ENCODE measurements at places on chromosomes 3 and 15. TPM values are rescaled to one million over a fixed set of nuclear protein-coding genes. Genes with fewer than 3 reads are reported as not detected.

Gene FBXO22
- 14.7 TPM for total RNA-seq

- no peak for DNase-seq
These were observed 271.1 kb downstream of the FOXP1 start for GRCh38 chr3:71312461-71312860.

DNA sequence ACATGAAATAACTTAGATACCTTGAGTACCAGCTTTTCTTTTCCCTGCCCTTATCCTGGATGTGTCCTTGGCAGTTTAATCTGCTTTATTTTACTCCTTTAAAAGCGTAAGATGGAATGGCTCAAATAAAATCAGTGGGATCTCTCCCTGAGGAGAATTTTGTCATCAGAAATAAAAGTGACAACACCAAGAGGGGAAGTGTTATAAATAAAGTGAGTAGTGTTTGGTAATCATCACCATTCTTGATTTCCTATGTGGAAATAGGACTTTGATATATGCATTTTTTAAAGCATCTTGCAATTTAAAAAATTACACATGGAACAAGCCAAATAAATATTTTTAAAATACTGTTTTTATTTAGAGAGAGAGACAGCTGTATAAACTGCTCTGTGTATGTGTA is 76.5 kb downstream of the MBNL1 start:
- DNase-seq, result no peak

GRCh38 chr3:15347063-15347736 is 14.8 kb upstream of the SH3BP5 start:
- no peak for DNase-seq

GRCh38 chr3:95254061-95254460 is 1191.2 kb downstream of the NSUN3 start:
- DNase-seq, result no peak

GRCh38 chr3:3309887-3310286 is 130.4 kb upstream of the CRBN start:
- DNase-seq, result no peak

DNA sequence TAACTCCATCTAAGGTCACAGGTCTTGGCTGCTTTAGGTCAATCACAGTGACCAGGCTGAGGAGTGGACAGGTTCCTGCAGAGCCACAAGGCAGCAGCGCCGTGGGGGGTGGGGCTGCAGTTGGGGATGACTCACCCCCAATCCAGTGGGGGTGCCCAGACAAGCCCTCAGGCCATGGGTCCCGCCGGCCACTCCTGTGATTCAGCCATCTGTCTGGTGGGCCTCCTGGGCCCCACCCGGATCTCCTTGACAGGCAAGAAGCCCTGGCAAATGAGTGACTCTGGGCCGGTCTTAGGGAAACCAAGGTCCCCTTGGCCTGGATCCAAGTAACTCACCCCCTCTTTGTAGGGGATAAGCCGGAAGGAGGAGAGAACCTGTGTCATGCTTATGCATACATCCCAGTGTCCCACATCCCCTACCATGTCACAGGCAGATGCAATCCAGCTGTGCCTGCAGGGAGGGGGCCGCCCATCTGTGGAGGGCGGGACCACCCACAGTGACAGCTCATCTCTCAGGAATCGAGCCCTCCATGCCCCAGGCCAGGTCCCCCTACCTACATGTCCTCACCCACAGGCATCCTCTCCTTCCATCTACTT is 495 bp upstream of the COL7A1 start:
- DNase-seq, result peak; percentile 58

Gene BUB1B
- 0.41 TPM for total RNA-seq

DNA sequence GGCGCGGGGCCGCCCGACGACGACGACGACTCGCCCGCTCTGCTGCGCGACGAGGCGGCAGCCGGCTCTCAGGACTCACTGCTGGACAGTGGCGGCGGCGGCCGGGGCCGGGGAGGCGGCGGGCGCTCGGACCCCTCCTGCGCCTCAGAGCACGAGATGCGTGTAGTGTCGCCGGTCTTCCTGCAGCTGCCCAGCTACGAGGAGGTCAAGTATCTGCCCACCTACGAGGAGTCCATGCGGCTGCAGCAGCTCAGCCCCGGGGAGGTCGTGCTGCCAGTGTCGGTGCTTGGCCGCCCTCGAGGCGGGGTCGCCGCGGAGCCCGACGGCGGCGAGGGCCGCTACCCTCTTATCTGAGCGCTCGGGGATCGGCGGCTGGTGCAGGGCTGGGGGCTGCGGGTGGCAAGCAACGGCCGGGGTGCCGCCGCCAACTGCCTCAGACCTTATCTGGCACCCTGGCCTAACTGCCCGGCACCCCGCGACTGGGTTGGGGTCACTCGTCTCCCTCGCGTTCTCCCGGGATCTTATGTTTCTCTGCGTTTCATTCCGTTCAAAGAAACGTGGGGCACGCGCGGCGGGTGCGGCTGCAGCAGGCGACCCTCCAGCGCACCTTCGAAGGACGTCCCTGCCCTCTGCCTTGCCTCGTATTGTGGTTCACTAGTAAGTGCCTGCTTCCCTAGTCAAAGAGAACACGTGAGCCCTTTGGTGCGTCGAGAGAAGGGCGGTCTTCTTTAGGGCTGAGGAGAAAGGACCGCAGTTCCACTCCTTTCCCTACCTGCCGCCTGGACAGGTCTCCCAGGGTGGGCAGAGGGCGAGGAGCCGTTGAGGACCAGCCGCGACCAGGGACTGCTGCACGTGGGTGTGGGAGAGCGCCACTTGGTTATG is 1.0 kb downstream of the C3orf80 start:
- no peak for DNase-seq

- no peak for DNase-seq
These were observed 7.0 kb upstream of the BMF start for GRCh38 chr15:40115670-40116093.

Gene CHRM5
- total RNA-seq, result not detected

GRCh38 chr3:99562990-99563607 is 75.3 kb upstream of the COL8A1 start:
- DNase-seq, result no peak

DNA sequence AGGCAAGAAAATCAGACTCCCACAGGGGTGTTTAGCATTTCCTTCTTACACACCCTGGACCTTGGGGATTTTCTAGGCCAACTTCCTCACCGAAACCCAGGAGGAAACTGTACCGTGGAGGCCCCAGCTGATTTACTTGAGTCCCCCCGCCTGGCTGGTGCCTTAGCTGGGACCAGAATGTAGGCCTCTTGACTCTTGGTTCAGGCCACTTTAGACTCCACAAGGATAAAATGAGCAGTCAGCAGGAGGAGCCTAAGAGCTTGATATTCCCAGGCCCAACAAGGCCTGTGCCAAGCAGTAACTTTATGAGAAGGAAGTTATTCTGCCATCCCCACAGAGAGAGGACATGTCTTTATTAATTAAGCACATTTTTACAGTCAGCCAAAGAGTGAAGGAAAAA is 4.6 kb upstream of the APBA2 start:
- DNase-seq, result no peak

- DNase-seq, result no peak
These were observed 23.3 kb upstream of the TF start for GRCh38 chr3:133722935-133723334.

Gene ATP13A4
- total RNA-seq, result not detected

Gene MAP2K1
- 58.7 TPM for total RNA-seq

DNA sequence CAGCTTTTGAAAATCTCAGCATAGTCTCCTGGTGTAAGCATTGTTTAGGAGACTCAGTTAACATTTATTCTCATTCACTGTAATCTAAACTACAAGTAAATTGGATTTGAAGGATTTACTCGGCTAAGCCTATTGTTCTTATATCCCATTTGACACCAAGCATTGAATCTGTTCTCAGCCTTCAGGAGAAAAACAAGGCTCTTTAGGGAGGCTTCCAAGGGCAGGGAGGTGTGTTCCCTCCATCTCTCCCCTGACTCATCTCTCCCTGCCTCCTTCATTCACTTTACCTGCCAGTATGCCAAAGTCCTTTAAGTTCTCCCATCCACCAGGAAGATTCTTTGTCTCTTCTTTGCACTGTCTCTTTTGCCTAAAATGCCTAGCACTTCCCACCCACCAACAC is 347.8 kb downstream of the MFSD1 start:
- no peak for DNase-seq

- DNase-seq, result no peak
These were observed 8.1 kb downstream of the KLF15 start for GRCh38 chr3:126349071-126349470.

Gene FAIM
- total RNA-seq, result 20.6 TPM

DNA sequence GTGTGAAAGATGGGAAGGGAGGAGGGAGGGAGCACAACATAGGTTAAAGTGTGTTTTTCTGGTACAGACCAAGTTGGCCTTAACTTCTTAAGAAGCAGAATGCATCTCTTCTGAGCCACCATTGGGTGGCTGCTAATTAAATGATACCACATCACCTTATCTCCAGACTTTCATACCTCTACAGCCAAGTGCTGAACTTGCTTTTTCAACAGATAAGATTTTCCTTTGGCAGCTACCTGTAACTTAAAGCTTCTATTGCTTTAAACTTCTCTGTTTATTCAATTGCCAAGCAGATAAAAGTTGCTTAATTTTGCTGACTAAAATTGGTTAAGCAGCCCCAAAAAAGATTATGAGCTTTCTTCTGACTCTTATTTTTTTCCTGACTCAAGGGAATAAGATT is 292.4 kb upstream of the SGO1 start:
- no peak for DNase-seq

DNA sequence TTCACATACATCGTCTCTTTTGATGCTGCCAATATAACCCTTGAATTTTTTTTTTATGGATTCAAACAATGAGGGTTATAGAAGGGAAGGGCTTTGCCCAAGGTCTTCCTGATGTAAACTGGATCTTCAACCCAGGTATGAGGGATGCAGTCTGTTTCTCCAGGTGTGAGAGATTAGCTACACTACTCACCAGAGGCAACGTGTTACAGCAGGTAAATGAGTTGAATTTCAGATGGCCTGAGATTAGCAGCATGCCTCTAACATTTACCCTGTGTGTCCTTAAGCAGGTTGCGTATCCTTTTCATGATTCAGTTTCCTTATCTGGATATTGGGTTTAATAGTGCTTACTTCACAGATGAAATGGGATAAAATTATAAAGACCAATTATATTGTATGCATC is 1.9 kb downstream of the RTP4 start:
- DNase-seq, result no peak

Gene TLNRD1
- 51.1 TPM for total RNA-seq

GRCh38 chr3:117600112-117600511 is 890.5 kb downstream of the TUSC7 start:
- DNase-seq, result no peak

DNA sequence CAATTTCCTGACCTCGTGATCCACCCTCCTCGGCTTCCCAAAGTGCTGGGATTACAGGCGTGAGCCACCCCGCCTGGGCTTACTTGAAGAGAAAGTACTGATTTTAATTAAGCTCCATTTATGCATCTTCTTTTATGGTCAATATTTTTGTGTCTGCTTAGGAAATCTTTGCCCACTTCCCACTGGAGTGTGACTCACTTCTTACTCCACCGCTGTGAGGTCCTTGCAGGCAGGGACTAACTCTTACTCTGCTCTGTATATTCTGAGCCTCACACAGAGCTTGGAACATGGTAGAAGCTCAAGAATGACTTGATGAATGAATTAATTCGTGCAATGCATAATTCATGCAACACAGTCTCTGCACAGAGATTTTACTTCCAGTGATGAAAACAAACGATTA is 2.9 kb upstream of the TM4SF19 start:
- no peak for DNase-seq

GRCh38 chr15:46848704-46849103 is 868.6 kb upstream of the SEMA6D start:
- DNase-seq, result no peak
